Stimulated activated CD8-positive, alpha-beta memory T cell treated with anti-CD3 and anti-CD28 coated beads, Interleukin-7, amount 100 ng/mL, for 1 hour (primary cell): ENCODE measurements at places on chromosomes 16 and 17.

DNA sequence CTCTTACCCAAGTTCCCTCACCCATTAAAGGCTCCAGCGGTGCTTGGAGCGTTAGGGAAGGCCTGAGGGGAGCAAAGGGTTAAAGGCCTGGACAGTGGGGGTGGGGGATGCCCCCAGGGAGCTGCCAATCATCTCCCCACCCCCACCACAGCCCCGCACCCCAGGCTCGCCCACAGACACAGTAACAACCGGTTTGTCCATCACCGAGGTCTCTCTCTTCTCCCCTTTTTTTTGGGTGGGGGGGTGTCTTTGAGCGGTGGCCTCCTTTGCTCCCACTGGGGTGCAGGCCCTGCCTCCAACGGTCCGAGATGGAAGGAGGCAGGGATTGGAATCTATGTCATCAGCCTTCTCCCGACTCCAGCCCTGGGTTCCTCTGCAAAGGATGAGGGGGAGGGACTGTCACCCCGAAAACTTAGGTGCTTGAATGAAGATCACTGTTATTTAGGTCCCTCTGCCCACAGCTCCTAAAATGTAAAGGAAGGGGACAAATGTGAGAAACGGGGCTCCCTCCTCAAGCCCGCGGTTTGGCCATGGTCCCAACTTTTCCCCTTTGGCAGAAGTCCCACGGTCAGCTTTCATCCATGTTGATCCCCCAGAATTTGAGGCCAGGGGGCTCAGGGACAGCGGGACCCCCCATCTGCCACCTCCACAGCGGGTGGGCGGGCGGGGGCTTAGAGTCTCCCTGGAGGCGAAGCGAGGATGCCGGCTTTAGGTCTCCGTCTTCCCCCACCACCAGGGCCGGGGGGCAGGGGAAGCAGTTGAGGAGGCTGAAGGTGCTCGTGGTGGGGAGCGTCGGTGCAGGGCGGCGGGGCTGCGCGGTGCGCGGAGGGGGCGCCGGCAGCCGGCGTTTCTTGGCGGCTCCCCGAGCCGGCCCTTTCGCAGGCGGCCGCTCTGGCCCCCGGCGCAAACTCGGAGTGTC is 1.7 kb downstream of the EPOP start:
- no peak for DNase-seq

- DNase-seq, result no peak
Observed at GRCh38 chr16:50467943-50468748, 80.0 kb upstream of the NKD1 start.

DNA sequence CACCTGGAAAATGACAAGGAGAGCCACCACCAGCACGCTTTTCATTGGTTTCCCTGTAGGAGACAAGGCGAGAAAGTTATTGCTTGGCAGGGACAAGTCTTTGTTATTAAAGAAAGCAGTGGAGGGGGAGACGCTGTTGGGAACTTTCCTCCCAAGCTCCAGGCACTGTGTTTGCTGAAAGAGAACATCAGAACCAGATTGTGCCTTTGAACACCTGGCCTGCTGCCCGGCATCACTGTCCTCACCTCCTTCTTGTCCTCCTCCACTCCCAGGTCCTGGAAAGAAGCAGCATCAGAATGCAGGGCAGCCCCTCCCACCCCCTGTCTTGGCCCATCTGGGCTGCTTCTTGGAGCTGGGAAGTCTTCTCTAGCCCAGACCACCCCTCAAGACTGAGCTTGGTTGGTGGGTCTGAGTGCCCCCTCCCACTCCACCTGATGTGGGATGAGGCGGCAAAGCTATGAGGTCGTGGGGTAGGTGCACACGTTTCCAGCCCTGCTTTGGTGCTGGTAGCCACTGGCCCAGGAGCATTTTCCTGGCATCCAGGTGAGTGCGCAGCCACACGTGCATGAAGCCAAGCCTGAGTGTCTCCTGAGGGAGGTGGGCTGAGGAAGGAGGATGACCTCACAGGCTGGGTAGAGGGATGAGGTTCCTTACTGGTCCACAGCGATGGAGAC is 6.2 kb downstream of the CCR7 start:
- no peak for DNase-seq

- no peak for DNase-seq
Observed at GRCh38 chr16:30005341-30006094, 5.3 kb downstream of the DOC2A start.

DNA sequence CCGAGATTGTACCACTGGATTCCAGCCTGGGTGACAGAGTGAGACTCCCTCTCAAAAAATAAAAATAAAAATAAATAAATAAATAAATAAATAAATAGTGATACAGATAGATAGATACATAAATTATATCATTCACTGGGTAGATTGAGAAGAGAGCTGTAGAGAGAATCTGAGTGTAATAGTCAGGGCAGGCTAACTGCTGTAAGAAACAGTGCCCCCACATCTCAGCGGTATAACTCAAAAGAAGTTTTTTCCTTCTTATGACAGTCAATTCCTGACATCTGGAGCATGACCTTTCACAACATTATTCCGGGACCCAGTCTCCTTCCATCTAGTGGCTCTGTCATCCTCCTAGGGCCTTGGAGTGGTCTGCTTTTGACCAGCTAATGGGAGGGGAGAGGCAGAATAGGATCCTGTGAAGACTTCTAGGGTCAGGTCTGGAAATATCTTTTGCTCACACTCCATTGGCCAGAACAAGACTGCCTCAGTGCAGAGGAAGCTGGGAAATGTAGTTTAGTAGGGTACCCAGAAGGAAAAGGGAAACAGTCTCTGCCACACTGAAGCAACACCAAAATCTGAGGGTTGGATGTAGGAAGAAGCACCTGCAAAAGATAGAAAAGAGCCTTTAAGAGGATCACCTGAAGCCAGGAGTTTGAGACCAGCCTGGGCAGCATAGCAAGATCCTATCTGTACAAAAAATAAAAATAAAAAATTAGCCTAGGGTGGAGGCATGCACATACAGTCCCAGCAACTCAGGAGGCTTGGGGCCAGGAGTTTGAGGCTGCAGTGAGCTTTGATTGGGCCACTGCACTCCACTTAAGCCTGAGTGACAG is 3.0 kb upstream of the QPRT start:
- DNase-seq, result no peak

- no peak for DNase-seq
Observed at GRCh38 chr17:81151278-81151677, 14.0 kb upstream of the PVALEF start.

DNA sequence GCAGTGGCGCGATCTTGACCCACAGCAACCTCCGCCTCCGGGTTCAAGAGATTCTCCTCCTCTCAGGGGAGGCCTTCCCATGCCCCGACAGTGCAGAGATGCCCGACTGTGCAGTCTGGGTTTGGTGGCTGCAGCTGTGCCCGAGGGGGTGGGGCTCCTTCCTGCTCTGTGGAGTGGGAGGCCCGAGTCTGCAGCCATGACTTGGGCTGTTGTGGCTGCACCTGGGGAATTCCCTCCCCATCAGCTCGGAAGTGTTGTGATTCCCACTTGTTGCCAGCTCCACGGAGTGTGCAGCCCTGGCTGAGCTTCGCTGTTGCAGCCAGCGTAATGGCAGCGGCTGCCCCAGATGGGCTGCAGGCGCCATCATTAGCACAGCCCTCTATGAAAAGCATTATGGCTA is 66.4 kb upstream of the SMIM36 start:
- DNase-seq, result no peak

- no peak for DNase-seq
Observed at GRCh38 chr16:8963010-8963820, 491 bp downstream of the USP7 start.
